GM12878 (cell line): ENCODE measurements at places on chromosomes 1 and 21. TPM values are rescaled to one million over a fixed set of nuclear protein-coding genes. Genes with fewer than 3 reads are reported as not detected.

The TMPRSS2 gene
- 0.16 and 0.26 TPM in 2 replicates for total RNA-seq

The FAM110D gene
- not detected in 2 replicates for total RNA-seq

The SLC16A4 gene
- not detected in 2 replicates for total RNA-seq

The PGLYRP4 gene
- 0.44 and 0.74 TPM in 2 replicates for total RNA-seq

The TSPAN1 gene
- total RNA-seq, result 0.18 and 0.61 TPM in 2 replicates

The IGSF3 gene
- total RNA-seq, result 18.0 and 20.4 TPM in 2 replicates

The CDCA8 gene
- total RNA-seq, result 57.8 and 59.8 TPM in 2 replicates

The VASH2 gene
- total RNA-seq, result 29.2 and 29.7 TPM in 2 replicates

The PSMD4 gene
- 179 and 186 TPM in 2 replicates for total RNA-seq

The IL20 gene
- not detected in 2 replicates for total RNA-seq

The MAP3K21 gene
- total RNA-seq, result 0.21 TPM in 2 replicates

The MFAP2 gene
- not detected in 2 replicates for total RNA-seq

The SEC16B gene
- 0.10 and 0.21 TPM in 2 replicates for total RNA-seq

The CYP4A11 gene
- 0.11 and 0.13 TPM in 2 replicates for total RNA-seq

The FGR gene
- total RNA-seq, result 80.2 and 83.8 TPM in 2 replicates

The SHISAL2A gene
- total RNA-seq, result 0.56 and 0.67 TPM in 2 replicates

The TGFB2 gene
- 0.35 TPM in 1 of 2 replicates, not detected in the other for total RNA-seq

The SHISA4 gene
- total RNA-seq, result not detected in 2 replicates

The MROH7 gene
- not detected in 2 replicates for total RNA-seq

The DCDC2B gene
- total RNA-seq, result 0.13 and 0.15 TPM in 2 replicates

The TACSTD2 gene
- 5.1 and 6.7 TPM in 2 replicates for total RNA-seq

The NBPF8 gene
- total RNA-seq, result 5.0 and 5.5 TPM in 2 replicates

The RER1 gene
- total RNA-seq, result 145 and 149 TPM in 2 replicates

The TMEM269 gene
- total RNA-seq, result 0.13 and 0.18 TPM in 2 replicates

The CNR2 gene
- 13.6 and 15.1 TPM in 2 replicates for total RNA-seq

The IFNLR1 gene
- total RNA-seq, result 3.9 and 5.1 TPM in 2 replicates

The HSD11B1 gene
- not detected in 2 replicates for total RNA-seq

The AGMAT gene
- 6.9 and 7.4 TPM in 2 replicates for total RNA-seq

The AUNIP gene
- 11.1 and 11.3 TPM in 2 replicates for total RNA-seq

The RPS8 gene
- total RNA-seq, result 3,050 and 3,180 TPM in 2 replicates

The UBXN10 gene
- not detected in 2 replicates for total RNA-seq

The CD53 gene
- 350 and 358 TPM in 2 replicates for total RNA-seq

The ETV3L gene
- total RNA-seq, result 0.96 and 1.3 TPM in 2 replicates
